PC-9 (cell line): ENCODE measurements at places on chromosomes 3 and 15. TPM values are rescaled to one million over a fixed set of nuclear protein-coding genes. Genes with fewer than 3 reads are reported as not detected.

Gene AADACL2
- total RNA-seq, result not detected in 2 replicates

- no peak overlapping the region for H3K4me3 ChIP-seq
- H3K36me3 ChIP-seq, result no peaks in the 10 kb centered on the region
- H3K27ac ChIP-seq, result no peak overlapping the region
- H3K4me1 ChIP-seq, result no peaks in the 10 kb centered on the region
- DNase-seq, result no peak
- H3K27me3 ChIP-seq, result no peaks in the 10 kb centered on the region
Measured at GRCh38 chr3:137294839-137295238, 337.1 kb downstream of the IL20RB start.

GRCh38 chr15:98881526-98882520, 125.8 kb downstream of the PGPEP1L start:
- H3K27me3 ChIP-seq, result no peaks in the 10 kb centered on the region
- H3K4me1 ChIP-seq, result peaks cover 16% of the 10 kb centered on the region
- peak; percentile 54 for DNase-seq
- no peak overlapping the region for H3K27ac ChIP-seq
- no peaks in the 10 kb centered on the region for H3K36me3 ChIP-seq
- no peak overlapping the region for H3K4me3 ChIP-seq

DNA sequence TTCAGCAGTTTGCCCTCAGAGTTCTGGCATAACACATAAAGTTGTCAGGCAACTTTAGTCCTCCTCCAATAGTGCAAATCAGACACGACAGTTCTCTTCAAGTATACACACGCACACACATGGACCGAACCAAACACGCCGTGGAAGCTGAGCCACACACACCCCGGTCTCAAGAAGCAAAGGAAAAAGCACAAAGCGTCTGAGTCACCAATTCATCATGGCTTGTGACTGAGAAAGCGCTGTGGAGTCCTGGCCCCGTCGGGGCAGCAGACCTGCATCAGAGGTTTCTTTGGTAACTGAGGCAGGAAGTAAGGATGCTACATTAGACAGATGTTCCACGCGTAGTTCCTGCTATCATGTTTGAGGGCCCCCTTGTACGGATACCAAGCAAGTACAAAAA, 85.7 kb downstream of the VGLL4 start:
- H3K27me3 ChIP-seq, result no peaks in the 10 kb centered on the region
- DNase-seq, result no peak
- no peak overlapping the region for H3K27ac ChIP-seq
- H3K36me3 ChIP-seq, result peaks cover 4% of the 10 kb centered on the region; the same call in 1 of the 2 replicates

DNA sequence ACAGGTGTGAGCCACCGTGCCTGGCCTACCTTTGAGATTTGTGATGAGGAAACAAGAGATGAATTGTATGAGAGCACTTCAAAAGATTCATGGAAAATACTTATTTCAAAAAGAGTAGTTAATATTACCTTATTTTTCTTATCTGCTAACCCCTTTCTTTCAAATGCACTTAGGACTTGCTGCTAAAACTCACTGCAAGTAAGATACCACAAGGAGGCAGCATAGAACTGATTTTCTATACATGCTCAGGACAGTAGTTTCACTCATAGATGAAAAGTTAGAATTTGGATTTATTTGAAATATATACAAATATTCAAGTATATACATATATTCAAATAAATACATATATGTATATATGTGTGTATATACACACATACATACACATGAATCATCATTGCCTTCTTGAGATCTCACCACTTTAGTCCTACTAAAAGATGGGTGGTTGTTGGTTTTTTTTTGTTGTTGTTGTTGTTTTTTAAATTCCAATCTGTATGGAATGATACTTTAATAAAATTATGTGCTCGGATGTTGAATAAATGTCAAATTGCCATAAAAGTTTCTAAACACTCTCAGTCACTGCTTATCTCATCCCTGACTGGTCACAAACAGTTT, 2.4 kb downstream of the CCNDBP1 start:
- H3K36me3 ChIP-seq, result 0 out of 2 replicates have a peak, but pooled peaks cover 9% of the 10 kb centered on the region
- H3K27me3 ChIP-seq, result no peaks in the 10 kb centered on the region
- H3K27ac ChIP-seq, result no peak overlapping the region

Gene LTK
- total RNA-seq, result 0.11 and 0.28 TPM in 2 replicates

DNA sequence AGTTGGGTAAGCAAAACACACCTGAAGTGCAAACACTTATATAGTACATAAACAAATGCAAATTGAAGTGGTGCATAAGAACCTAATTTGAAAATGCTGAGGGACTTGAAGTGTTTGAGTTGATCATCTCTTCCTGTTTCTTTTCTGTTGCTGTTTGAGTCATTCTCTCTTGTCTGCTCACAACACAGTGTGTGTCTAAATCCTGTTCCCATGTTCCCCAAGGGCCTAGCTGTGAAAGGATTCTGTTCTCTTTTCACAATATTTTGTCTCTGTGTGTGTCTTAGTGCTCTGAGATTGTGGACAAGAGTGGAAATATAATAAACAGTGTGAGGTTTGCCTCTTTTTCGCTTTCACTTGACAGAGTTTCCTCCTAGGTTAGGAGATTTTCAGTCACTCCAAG, 6.1 kb downstream of the CD96 start:
- no peak overlapping the region for H3K27ac ChIP-seq
- H3K4me1 ChIP-seq, result peaks cover 15% of the 10 kb centered on the region
- H3K27me3 ChIP-seq, result no peaks in the 10 kb centered on the region
- no peaks in the 10 kb centered on the region for H3K36me3 ChIP-seq
- no peak overlapping the region for H3K4me3 ChIP-seq

DNA sequence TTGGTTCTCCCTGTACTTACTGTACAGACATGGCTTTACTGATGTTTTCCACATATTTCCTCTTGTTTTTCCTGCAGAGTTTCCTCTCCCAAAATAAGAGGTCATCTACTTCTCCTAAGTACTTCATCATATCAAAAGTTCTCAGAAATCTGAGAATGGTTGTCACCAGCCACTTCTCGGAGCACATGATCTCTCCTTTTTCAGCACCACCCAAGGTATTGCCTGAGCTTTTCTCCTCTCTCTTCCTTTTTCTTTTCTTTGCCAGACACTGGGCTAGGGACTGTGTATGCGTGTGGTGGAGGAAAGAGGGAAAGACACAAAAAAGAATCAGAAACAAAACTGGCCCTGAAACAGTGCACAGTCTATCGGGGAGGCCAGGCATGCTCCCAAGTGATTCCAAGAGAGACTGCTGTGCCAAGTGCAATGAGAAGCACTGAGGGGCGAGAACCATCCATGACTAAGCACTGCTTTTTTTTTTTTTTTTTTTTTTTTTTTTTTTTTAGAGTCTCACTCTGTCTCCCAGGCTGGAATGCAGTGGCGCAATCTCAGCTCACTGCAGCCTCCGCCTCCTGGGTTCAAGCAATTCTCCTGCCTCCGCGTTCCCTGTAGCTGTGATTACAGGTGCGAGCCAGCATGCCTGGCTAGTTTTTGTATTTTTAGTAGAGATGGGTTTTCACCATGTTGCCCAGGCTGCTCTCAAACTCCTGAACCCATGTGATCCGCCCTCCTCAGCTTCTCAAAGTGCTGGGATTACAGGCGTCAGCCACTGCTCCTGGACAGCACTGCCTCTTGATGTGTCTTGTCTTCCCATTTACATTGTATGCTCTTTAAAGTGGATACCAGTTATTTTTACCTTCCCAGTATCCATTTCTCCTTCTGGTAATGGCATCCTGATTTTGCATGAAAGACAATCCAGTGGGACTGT, 194.0 kb upstream of the FEZF2 start:
- H3K4me1 ChIP-seq, result no peaks in the 10 kb centered on the region
- no peaks in the 10 kb centered on the region for H3K27me3 ChIP-seq
- no peak overlapping the region for H3K27ac ChIP-seq
- no peaks in the 10 kb centered on the region for H3K36me3 ChIP-seq
- no peak overlapping the region for H3K4me3 ChIP-seq
- peak; percentile 19 for DNase-seq
